CD4-positive, alpha-beta T cell treated with Interleukin-17A for 4 hours (primary cell): ENCODE measurements at places on chromosomes 2 and 18.
A peak's percentile ranks its signal among the peaks of the same experiment; 100 is the strongest.

GRCh38 chr18:48826271-48826670 lies 124.5 kb downstream of the SMAD7 start:
- no peak for DNase-seq

- DNase-seq, result no peak
Observed at GRCh38 chr2:218990052-218990451, 3.2 kb downstream of the CRYBA2 start.

GRCh38 chr2:157727693-157728092 lies 99.0 kb upstream of the ACVR1C start:
- no peak for DNase-seq

DNA sequence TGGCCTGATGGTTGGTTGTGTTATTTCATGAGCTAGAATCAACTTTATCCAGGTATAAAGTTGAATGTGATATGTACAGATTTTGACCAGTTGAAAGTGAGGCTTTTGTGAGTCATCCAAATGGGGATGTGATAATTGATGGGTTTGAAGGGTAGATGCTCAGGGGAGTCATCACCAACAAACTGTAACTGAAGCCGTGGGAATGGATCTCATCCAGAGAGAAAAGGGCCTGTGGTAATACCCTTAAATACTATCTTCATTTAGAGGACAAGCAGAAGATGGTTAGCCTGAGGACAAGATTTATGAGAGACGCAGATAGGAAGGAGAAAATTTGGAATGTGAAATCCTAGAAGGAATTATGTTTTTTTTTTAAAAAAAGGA lies 90.5 kb upstream of the MYO3B start:
- DNase-seq, result no peak

DNA sequence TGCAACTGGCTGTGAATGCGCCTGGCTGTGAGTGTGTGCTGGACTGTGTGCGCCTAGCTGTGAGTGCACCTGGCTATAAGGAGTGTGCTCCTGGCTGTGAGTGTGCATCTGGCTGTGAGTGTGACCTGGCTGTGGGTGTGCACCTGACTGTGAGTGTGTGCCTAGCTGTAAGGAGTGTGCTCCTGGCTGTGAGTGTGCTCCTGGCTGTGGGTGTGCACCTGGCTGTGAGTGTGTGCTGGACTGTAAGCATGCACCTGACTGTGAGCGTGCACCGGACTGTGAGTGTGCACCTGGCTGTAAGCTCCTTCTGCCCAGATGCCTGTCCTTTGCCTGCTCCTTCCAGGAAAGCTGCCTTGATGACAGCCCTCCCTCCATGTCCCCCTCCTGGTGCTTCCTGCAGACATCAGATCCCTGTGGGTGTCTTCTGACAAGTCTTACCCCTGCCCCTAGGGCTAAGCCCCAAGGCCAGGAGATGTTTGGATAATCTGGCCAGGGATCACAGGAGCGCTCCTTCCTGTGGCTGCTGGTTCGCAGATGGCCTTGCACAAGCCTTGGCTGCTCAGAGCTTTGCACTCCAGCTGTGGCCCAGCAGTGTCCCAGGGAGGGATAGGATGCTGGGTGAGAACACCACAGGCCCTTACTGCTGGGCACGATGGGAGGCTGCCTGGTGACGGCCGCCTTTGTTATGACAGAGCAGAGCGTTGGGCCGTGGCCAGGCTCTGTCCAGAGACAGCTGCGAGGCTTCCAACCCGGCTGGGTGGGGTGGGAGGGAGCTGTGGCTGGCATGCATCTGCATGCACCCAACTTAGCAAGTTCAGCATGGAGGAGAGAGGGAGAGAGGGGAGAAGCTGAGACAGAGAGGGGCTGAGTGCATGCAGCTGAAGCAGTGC lies 89.9 kb downstream of the GLI2 start:
- DNase-seq, result no peak

DNA sequence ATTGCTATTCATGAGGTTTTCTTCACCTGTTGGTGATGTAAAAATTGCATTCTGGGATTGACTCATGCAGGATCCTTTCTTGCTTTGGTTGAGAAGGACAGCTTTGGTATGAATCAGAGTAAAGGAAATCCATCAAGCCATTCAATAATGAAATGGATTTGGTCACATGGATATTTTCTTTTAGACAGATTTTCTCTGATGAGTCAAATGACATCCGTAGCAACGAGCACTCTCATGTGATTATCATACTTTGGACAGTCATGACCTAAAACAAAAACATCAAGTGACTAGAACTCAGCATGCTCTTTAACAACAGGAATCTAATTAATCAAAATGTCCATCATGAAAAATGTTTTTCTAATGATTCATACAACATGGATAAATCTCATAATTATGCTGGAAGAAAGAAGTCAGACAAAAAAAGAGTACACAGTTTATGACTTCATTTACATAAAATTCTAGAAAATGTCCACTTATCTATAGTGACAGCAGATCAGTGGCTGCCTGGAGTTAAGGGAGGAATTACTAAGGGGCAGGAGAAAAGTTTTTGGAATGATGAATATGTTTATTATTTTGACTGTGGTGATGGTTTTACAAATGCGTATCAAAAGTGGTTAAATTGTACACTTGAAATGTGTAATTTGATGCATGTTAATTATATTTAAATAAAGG lies 30.7 kb downstream of the TRAK2 start:
- DNase-seq, result no peak

- no peak for DNase-seq
Observed at GRCh38 chr2:204686406-204686805, 141.1 kb downstream of the PARD3B start.

- no peak for DNase-seq
Observed at GRCh38 chr2:227782804-227783203, 30.8 kb upstream of the CCL20 start.

GRCh38 chr2:60463249-60463648 lies 90.2 kb downstream of the BCL11A start:
- no peak for DNase-seq

GRCh38 chr18:75211953-75212750 lies 1.6 kb downstream of the TSHZ1 start:
- peak; percentile 42 for DNase-seq

DNA sequence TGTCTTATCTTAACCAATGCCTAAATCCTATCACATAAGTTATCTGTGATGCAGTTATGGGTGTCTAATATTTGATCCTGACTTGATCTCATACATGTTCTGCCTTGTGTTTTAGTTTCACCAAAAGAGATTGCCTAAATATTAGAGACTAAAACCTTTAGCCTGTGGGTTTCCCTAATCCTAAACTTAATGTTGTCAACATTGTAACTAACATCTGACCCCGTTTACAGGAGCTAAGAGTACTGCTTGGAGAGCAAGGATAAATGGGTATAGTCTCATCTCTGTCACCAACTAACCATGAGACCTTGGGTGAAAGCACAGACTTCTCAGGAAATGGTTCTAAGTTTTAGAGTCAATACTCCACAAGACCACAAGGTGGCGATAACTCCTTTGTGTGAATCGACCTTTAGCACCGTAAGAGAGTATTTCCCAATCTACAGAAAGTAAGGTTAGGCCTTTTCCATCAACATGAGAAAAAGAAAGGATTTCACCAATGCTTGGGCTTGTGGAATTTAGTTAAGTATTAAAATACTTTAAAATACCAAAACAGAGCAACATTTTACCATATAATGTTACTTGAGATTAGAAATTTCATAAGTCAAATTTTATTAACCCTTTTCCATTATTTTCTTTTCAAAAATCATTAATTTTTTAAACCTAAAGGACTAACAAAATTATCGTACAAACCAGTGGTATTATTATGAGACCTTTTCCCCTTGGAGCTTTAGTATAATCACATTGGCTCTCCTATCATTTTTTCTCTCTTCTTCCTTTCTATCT lies 60.5 kb downstream of the G6PC2 start:
- DNase-seq, result peak; percentile 38

- DNase-seq, result no peak
Observed at GRCh38 chr2:100009743-100010142, 132.6 kb downstream of the AFF3 start.

DNA sequence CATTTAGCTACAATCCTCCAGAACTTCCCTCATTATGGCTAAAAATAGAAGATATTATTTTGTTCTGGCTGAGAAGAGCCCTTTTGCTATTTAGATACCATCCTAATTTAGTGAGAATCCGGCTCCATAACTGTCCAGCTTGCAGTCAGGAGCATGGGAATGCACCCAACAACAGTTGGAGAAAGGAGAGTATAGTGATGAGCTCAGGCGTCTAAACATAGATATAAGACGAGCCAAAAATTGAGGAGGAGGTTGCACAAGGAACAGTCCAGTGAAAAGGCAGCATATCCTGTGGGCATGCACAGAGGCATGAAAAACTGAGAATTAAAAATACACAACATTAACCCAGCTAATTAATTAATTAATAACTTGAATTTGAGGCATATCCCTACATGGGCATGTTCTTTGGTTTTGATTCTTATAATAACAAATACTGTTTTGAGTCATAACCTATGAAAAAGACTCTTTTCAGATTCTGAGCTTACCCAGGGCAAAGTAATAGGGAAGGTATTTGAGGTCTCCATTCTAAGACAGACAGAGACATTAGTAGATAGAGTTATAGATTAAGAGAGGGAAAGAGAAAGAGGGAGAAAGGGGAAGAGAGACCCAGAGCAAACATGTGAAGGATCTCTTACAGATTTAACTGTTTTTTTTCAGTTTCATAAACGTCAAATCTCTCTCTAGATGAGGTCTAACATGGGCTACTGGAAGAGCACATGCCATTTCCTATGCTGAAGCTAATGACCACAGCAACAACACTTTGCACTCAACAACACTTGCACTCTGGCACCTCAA lies 311.2 kb downstream of the OSR1 start:
- no peak for DNase-seq

DNA sequence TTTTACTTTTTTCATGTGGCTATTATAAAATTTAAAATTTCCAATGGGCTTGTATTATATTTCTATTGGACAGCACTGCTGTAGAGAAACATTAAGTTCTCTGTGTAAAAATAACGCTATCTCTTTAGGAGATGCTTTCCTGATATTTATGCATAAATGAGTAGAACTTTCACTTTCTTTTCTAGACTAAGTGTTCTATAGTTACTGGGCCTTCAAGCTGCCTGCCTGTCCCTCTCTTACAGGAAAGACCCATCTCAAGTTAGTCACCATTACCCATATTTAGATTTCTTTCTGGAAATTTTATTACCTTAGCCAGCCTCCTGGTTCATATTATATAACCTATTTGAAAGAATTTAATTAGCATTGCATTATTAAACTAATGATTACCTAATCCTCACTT lies 4.8 kb downstream of the ITGA4 start:
- DNase-seq, result peak; percentile 27

GRCh38 chr2:76572981-76573380 lies 862.3 kb upstream of the GCFC2 start:
- DNase-seq, result no peak
